ENCODE measurements at places on chromosomes 12 and 14.

- DNase-seq = no peak
Measured at GRCh38 chr12:43392116-43392515, 159.9 kb downstream of the ADAMTS20 start.

DNA sequence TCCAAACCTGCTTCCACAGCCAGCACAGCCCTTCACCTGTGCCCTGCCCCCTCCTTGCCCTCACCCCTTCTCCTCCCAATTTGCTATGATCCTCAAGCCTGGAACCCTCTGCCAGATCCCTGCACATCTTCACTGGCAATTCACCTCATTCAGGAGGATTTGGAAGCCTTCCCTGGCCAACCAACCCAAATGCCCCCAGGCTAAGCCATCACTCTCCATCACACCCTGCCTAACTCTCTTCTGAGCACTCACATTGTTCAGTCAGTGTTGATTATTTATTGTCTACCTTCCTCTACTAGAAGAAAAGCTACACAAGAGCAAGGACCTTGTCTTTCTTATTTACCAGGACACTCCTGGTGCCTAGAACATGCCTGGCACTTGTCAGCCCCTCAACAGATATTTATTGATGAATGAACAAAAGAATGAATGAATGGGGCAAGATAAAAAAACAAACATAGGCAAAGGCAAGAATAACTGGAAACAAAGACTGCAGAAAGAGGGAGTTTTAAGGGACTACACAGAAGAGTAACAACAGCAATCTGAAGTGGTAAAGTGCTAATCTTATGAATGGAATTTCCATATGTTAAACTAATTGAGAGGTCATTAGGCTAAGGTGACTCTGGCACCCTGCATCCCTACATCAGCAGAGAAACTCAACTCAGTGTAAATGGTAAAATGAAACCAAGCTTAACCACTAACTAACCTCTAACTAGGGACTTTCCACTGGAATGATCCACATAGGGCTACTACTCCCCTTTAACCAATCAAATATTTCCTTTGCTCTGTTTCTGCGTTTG is 33.4 kb downstream of the TMTC1 start:
- DNase-seq = no peak

DNA sequence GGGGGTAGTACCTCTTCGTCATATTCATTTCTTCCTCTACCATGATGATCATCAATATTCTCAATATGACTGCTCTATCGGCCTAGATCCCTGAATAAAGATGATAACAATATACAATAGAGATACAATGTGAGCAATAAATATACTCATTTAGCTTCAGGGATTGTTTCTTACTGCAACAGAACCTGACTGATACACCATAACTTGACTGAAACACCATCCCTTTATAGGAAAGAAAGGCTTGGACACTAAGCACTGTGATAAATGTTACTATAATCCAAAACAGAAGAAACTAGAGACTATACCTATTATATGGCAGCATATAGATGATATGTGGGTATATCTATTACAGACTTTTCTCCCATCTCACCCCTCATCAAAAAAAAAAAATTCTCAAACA is 1.2 kb upstream of the RHOJ start:
- no peak for DNase-seq

- DNase-seq = no peak
Measured at GRCh38 chr12:1330477-1330827, 263.9 kb downstream of the FBXL14 start.

All from retinal pigment epithelial cell (primary cell).